HCT116 (cell line): ENCODE measurements at places on chromosomes 16 and 17.

DNA sequence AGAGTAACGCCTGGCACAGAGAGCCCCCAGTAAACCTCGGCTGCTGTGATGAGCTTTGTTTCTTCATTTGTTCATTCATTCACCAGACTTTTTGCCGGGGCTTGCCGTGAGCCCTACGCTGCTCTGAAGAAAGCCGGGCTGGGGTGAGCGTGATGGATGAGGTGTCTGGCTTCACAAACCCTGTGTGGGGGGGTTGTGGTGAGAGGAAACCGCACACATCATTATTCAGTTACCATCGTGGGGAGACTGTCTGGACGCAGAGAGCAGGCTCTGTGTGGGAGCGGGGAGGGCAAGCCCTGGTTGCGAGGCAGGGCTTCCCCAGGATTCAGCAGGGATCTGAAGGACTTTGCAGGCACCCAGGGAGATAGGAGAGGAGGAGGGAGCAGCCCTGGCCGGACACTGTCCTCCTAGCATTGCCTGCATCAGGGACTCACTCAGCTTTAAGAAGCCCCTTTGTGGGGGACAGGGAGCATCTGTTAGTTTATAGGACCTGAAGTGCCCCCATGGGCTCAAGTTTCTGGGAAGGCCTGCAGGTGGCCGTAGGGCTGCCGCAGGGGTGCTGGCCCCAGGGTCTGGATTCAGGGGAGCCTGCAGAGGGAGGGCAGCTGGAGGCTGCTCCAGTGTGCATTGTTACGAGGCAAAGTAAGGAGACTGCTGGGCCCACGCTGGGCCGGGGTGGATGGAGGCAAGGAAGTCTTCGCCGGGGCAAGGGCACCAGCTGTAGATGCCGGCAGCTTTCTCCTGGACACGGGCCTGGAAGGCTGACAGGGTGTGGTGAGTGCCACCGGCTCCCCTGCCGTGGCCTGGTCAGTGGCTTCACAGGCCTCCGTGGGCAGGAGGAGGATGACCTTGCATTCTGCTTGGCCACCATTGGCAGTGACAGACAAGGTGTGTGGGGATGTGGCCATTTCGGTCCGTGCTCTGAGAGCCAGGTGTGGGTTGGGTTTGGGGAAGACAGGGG, 334.5 kb downstream of the SEC14L1 start:
- DNase-seq: no peak
- H3K36me3 ChIP-seq: no peaks in the 10 kb centered on the region
- no peaks in the 10 kb centered on the region for H3K27me3 ChIP-seq
- 0 out of 2 replicates have a peak overlapping the region, but pooled peaks have one; percentile 6 for H3K27ac ChIP-seq

DNA sequence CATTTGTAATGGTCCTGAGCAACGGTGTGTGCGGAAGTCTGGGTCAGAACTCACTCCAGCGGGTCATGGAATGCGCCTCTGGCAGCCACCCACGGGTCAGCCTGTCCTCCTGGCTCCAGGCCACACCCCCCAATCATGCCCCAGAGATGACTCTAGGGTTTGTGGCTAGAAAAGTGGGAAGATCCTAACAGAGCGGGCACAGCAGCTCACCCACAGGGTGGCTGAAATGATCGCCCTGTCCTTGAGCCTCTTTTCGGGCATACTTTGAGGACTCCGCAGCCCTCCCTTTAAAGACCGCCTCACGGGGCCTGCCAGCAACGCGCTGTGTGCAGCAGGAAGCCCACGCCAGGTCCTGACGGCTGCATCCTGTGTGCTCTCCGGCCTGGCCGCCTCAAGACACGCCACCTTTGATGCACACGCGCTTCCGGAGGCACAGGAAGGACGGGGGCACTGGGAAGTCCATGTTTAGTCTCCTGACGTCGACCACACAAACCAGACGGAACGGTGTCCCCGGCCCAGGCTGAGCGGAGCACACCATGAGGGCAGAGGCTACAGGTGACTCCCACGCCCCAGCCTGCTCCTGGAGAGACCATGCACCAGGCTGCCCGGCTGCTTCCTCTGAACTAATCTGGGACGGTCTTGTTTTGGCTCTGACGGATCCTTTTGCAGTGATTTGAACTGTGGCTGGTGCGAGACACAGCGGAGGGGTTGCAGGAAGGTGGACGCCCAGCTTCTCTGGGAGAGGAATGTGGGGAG, 92.9 kb downstream of the TBC1D16 start:
- H3K27me3 ChIP-seq: no peaks in the 10 kb centered on the region
- no peak overlapping the region for H3K4me3 ChIP-seq
- peaks cover 5% of the 10 kb centered on the region; the same call in 1 of the 2 replicates for H3K4me1 ChIP-seq
- H3K27ac ChIP-seq: no peak overlapping the region

DNA sequence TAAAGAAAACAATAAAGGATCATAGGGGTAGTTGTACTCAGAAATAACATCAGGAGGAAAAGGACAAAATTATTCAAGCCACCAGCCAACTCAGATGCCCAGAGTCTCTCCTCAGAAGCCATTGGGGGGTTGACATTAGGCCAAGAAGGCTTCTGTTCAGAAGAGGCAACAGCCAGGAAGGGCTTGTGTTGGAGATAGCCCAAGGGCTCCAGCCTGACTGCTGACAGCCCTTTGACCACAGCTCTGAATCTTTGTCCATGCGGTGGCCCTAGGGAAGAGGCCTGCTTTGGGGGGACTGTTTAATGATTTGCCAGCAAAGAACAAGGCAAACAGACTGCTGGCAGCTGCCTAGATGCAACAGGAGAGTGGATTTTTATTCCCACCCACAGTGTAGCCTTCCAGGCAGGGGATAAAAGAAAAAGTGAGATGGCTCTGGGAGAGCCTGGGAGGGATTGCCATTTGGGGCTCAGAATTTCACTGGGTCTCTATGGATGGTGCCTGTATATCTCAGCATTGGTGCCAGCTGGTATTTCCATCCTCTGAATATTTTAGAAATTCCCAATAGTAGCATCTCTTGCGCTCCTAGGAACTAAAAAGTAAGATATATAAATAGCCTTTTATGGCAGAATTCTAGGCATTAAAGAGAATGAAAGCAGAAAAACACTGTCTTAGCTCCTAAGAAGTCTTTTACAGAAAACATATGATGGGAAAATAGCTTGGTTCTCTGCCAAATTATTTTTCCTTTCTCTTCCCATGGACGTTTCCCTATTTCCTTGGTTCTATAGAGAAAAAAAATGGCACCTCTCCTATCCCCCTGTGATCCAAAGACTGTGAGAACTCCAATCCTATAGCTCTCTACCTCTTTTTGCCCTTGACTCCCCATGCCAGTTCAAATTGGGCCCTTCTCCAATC, 29.4 kb upstream of the SUPT4H1 start:
- no peak overlapping the region for H3K27ac ChIP-seq
- no peak for DNase-seq
- peaks cover 7% of the 10 kb centered on the region; the same call in 1 of the 2 replicates for H3K36me3 ChIP-seq
- H3K27me3 ChIP-seq: no peaks in the 10 kb centered on the region
- no peak overlapping the region for H3K4me3 ChIP-seq
- peaks cover 88% of the 10 kb centered on the region for H3K4me1 ChIP-seq

GRCh38 chr17:19268611-19269010, 31.4 kb downstream of the EPN2 start:
- H3K36me3 ChIP-seq: no peaks in the 10 kb centered on the region; the same call in 1 of the 2 replicates
- H3K27ac ChIP-seq: no peak overlapping the region
- no peak for DNase-seq
- no peaks in the 10 kb centered on the region for H3K27me3 ChIP-seq

DNA sequence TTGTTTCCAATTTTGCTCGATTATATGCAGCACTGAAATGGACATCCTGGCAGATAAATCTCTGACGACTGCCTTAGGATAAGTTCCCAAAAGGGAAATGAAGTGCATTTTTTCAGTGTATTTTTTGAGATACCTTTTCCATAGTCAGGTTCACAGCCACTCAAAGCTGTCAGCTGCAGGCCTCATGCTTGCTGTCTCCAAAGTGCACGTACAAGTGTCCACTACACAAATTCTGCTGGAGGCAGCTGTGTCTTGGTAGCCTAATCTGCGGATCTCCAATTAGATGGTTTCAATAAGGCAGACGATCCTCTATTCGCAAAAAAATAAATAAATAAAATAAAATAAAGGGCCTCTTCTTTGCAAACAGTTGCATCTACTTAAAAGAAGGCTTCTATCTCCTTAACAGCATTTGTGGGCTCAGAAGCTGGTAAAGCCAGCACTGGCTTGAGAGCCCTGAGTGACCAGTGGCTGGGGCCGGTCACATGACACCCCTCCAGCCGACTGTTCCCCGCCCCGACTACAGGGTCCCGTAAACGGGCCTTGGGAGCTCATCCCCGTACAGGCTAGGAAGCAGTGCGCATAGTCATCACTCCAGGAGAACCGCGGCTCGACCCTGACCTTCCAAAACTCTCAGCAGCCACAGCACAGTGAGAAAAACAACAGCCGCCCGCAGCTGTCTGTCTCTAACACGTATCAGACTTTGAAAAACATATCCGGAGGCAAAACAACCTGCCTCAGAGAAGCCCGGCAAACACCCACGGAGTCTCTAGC, 18.8 kb downstream of the RPH3AL start:
- H3K4me1 ChIP-seq: no peaks in the 10 kb centered on the region
- no peak for DNase-seq
- H3K27ac ChIP-seq: no peak overlapping the region
- H3K27me3 ChIP-seq: no peaks in the 10 kb centered on the region

GRCh38 chr17:73165616-73166404, 1.0 kb downstream of the SSTR2 start:
- no peaks in the 10 kb centered on the region for H3K4me1 ChIP-seq
- no peaks in the 10 kb centered on the region for H3K36me3 ChIP-seq
- no peak overlapping the region for H3K4me3 ChIP-seq
- H3K27me3 ChIP-seq: peaks cover 15% of the 10 kb centered on the region; the same call in 1 of the 2 replicates

- no peak overlapping the region for H3K27ac ChIP-seq
- no peak for DNase-seq
- no peaks in the 10 kb centered on the region for H3K27me3 ChIP-seq
- H3K4me3 ChIP-seq: no peak overlapping the region
- H3K4me1 ChIP-seq: peaks cover 4% of the 10 kb centered on the region; the same call in 1 of the 2 replicates
- H3K36me3 ChIP-seq: no peaks in the 10 kb centered on the region
Measured at GRCh38 chr17:32015245-32016013, 8.2 kb downstream of the LRRC37B start.

DNA sequence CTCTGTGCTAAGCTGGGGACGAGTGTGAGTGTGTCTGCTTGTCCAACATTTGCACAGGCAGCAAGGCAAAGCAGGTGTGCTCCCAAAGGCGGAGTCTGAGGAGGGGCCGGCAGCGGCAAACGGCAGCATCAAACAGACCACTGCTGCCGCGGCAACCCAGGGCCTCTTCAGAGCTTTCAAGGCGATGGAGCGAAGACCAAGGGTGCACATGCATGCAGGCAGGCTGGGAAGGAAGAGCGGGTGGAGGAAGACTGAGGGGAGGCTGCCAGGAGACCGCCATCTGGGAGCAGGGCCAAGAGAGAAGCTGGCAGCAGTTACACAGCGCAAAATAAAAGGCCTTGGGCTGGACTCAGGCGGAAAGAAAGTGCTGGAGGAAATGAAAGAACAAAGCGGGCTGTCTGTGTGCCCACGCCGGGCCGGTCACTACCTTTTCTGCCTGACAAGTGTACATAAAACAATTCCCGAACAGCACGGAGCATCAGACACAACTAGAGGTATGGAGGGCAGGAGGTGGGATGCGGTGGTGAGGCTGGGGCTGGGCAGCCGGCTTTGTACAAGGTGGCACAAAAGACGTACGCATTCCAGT, 8.5 kb downstream of the TIMM22 start:
- H3K36me3 ChIP-seq: peaks cover 27% of the 10 kb centered on the region
- no peaks in the 10 kb centered on the region for H3K4me1 ChIP-seq
- no peak overlapping the region for H3K4me3 ChIP-seq
- H3K27me3 ChIP-seq: no peaks in the 10 kb centered on the region
- H3K27ac ChIP-seq: no peak overlapping the region
- no peak for DNase-seq

DNA sequence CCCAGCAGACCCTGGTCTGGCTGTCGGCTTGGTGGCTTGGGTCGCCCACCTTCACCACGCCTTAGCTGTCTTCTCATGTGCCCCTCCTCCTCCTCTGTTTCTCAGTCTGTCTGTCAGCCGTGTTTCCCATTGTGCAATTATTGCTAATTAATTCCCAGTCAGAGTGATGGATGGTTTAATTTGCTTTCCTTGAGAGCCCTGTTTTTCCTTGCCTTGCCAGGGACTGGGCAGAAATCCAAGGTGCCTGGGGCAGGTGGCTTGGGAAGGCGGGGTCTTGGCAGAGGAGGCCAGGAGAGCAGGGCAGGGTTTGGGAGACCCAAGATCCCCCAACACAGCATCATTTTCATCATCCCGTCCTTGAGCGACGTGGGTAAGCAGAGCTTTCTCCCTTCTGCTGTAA, 21.3 kb downstream of the NECAB2 start:
- no peak overlapping the region for H3K27ac ChIP-seq
- no peaks in the 10 kb centered on the region for H3K4me1 ChIP-seq
- H3K4me3 ChIP-seq: no peak overlapping the region
- no peak for DNase-seq
- no peaks in the 10 kb centered on the region for H3K36me3 ChIP-seq
- H3K27me3 ChIP-seq: peaks cover 31% of the 10 kb centered on the region

DNA sequence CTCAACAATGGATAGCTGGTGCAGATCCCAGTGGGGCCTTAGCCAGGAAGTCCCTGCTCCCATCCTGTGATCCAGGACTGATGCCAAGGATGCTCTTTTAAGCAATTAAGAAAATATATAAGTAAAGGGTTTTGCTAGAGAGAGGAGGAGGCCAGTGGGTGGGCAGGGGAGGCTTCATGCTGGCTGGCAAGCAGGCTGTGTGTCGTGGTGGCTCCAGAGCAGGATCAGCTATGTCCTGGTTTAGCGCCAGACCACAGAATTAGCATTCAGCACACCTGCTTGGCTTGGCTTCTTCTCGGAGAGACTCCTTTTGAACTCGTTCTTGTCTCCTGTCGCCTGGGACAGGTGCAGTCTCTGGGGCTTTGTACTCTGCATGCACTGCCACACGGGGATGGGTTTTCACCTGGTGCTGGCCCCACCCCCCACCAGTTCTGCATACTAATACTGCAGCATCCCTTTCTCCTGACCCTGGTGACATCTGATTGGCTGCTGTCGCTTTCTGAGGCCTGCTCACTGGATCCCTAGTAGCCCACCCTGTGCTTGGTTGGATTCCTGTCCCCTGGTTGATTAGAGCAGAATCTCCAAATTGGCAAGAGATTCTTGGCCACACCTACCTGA, 66.1 kb downstream of the PLD6 start:
- no peaks in the 10 kb centered on the region for H3K4me1 ChIP-seq
- DNase-seq: no peak
- no peaks in the 10 kb centered on the region for H3K27me3 ChIP-seq
- H3K36me3 ChIP-seq: peaks cover 22% of the 10 kb centered on the region

DNA sequence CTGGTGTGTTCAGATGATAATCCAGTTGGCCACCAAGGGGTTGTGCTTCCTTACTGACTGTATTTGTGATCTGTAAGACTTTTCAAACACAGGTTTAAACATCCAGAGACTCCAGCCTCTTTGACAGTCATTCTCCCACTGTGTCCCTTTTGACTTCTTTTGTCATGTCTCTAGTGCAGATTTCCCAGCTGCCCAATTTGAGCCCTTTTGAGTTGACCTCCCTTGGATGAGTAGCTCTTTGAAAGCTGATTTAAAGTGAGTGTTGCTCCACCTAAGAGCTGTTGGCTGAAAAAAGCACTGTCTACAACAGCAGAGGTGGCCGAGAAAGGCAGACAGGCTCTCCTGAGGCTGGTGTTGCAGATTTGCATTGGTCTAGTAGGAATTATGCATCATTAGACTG, 188.4 kb upstream of the TBX2 start:
- no peak overlapping the region for H3K27ac ChIP-seq
- no peaks in the 10 kb centered on the region for H3K4me1 ChIP-seq
- no peaks in the 10 kb centered on the region for H3K36me3 ChIP-seq
- H3K4me3 ChIP-seq: no peak overlapping the region
- DNase-seq: no peak
